ENCODE measurements at places on chromosomes 13 and 19.

DNA sequence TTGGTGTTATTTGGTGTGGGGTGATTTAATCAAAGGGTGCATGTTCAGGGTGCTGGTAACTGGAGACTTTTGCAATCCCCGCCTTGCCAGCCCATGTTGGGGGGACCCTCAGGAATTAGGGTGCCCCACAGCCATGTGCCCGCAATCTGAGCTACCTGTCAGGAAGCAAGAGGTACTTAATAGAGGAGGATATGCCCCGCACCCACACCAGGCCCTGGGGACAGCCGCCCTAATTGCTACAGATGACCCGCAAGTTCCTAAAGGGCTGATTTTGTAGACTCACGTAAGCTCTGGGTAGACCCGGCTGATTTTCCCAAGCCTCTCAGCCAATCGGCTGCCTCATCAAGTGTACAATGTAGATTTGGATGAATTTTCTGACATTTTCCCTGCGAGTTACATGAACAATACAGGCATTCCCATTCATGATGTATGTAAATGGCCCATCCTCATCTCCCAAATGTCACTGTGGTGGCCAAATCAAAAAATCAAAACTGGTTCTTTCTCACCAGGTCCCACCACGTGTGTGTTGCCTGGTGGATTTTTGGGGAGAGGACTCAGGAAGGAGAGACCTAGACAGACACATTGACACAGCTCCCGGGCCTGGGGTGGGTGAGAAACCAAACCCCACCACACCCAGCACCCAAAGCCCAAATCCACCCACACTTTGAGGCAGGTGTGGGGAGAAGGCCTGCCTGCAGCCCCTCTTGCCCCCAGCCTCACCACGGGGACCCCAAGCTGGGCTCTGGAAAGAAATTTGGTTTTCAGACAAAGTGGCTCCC is 119.2 kb upstream of the SPACA7 start:
- DNase-seq, result no peak
- peaks cover 13% of the 10 kb centered on the region for H3K27me3 ChIP-seq
- no peak overlapping the region for H3K27ac ChIP-seq

DNA sequence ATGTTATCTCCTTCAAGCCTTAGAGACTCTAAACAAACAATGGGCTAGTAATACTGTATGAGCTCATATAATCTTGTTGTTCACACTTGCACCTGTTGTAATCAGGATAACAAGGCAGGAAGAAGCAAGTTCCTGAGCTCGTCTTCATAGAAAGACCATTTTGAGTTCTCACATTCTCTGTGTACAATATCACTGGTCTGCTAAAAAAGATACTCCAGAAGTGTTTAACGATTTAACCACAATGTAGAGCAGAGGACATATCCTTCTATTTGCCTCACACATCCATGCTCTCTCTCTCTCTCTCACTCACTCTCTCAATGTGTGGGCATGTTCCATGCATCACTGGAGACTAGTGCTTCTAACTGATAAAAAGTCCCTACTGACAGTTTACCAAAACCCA is 122.9 kb downstream of the MIPEP start:
- peaks cover 2% of the 10 kb centered on the region for H3K4me1 ChIP-seq
- no peak overlapping the region for H3K27ac ChIP-seq
- no peaks in the 10 kb centered on the region for H3K27me3 ChIP-seq

- no peak for DNase-seq
- no peak overlapping the region for H3K27ac ChIP-seq
- peaks cover 24% of the 10 kb centered on the region for H3K36me3 ChIP-seq
- H3K4me3 ChIP-seq, result no peak overlapping the region
- peaks cover 16% of the 10 kb centered on the region for H3K4me1 ChIP-seq
Observed at GRCh38 chr13:113001241-113002140, 32.5 kb downstream of the MCF2L start.

GRCh38 chr19:48443731-48444128 is 2.1 kb upstream of the GRWD1 start:
- H3K4me1 ChIP-seq, result peaks cover 31% of the 10 kb centered on the region
- H3K36me3 ChIP-seq, result peaks cover 24% of the 10 kb centered on the region
- no peak for DNase-seq
- peak overlapping the region; percentile 95 for H3K4me3 ChIP-seq

- peaks cover 33% of the 10 kb centered on the region for H3K4me1 ChIP-seq
- no peaks in the 10 kb centered on the region for H3K27me3 ChIP-seq
- H3K27ac ChIP-seq, result peak overlapping the region; percentile 56
Observed at GRCh38 chr19:19026299-19026971, 6.9 kb downstream of the SUGP2 start.

GRCh38 chr13:80339563-80339911 is 1.4 kb downstream of the SPRY2 start:
- H3K27me3 ChIP-seq, result peaks cover 18% of the 10 kb centered on the region
- H3K27ac ChIP-seq, result no peak overlapping the region
- no peak overlapping the region for H3K4me3 ChIP-seq
- H3K36me3 ChIP-seq, result peaks cover 5% of the 10 kb centered on the region
- no peak for DNase-seq
- peaks cover 26% of the 10 kb centered on the region for H3K4me1 ChIP-seq

DNA sequence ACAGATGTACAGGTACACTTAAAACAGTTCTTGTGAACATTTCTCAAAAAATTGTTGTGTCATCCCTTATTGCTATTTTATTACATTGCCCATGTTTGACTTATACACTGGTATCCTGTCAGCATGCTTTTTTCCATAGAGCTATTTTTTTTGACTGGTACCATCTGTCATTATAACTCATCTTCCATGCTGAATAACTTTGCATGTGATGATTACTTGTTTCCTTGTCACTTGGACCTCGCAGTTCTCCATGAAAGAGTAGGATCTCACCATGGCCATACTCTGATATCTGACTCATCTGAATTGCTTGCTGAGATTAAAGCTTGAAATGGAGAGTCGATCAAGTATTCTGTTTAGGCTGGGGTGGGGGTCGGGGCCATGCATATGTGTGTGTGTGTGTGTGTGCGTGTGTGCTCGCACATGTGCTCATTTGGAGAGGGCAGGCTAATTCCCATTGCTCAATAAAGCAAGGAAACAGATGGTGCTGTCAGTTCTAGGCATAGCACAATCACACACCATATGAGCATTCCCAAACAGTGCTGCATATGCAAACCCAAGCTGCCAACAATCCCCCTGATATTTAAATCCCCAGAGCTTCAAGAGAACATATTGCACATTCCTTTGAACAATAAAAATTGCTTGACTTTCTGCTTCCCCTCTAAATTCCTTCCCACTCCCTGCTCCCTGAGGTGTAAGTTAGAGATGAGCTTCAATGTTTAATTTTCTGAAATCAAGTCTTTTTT is 62.9 kb downstream of the NHLRC3 start:
- H3K4me1 ChIP-seq, result no peaks in the 10 kb centered on the region
- no peak overlapping the region for H3K4me3 ChIP-seq
- DNase-seq, result no peak
- H3K27me3 ChIP-seq, result peaks cover 10% of the 10 kb centered on the region

- H3K27ac ChIP-seq, result no peak overlapping the region
- H3K27me3 ChIP-seq, result peaks cover 25% of the 10 kb centered on the region
- H3K4me3 ChIP-seq, result no peak overlapping the region
- no peaks in the 10 kb centered on the region for H3K36me3 ChIP-seq
- no peaks in the 10 kb centered on the region for H3K4me1 ChIP-seq
Observed at GRCh38 chr13:73368608-73369007, 309.8 kb downstream of the KLF5 start.

GRCh38 chr19:17797424-17798201 is 2.7 kb downstream of the B3GNT3 start:
- no peak for DNase-seq
- H3K27ac ChIP-seq, result no peak overlapping the region

- no peak overlapping the region for H3K4me3 ChIP-seq
- no peaks in the 10 kb centered on the region for H3K36me3 ChIP-seq
- DNase-seq, result no peak
- H3K27ac ChIP-seq, result no peak overlapping the region
- no peaks in the 10 kb centered on the region for H3K27me3 ChIP-seq
Observed at GRCh38 chr13:90974249-90974975, 373.1 kb upstream of the MIR17HG start.

DNA sequence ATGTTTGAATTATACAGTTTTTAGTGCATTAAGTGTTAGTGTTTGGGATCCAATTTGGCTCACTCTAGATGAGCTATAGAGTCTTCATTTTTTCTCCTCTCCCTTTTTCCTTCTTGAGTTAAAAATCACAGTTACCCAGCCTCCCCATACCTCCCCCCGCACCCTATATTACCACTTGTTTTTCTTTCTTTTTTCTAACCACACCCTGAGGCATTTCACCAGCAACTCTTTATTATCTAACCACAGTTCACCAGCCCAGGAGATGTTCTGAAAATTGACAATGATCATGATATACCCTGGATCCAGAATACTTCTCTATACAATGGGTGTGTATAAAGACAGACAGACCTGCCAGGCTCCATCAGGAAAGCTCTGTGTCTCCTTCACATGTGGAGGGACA is 86.5 kb upstream of the UBL3 start:
- H3K4me3 ChIP-seq, result peak overlapping the region; percentile 97
- H3K36me3 ChIP-seq, result peaks cover 4% of the 10 kb centered on the region
- H3K4me1 ChIP-seq, result peaks cover 36% of the 10 kb centered on the region
- H3K27me3 ChIP-seq, result no peaks in the 10 kb centered on the region
- peak overlapping the region; percentile 75 for H3K27ac ChIP-seq
- no peak for DNase-seq

All from effector memory CD8-positive, alpha-beta T cell (primary cell).